Kidney capillary endothelial cell (primary cell): ENCODE measurements at places on chromosomes 6 and 20.

- DNase-seq, result no peak
Observed at GRCh38 chr6:16329233-16329632, 90.8 kb downstream of the GMPR start.

DNA sequence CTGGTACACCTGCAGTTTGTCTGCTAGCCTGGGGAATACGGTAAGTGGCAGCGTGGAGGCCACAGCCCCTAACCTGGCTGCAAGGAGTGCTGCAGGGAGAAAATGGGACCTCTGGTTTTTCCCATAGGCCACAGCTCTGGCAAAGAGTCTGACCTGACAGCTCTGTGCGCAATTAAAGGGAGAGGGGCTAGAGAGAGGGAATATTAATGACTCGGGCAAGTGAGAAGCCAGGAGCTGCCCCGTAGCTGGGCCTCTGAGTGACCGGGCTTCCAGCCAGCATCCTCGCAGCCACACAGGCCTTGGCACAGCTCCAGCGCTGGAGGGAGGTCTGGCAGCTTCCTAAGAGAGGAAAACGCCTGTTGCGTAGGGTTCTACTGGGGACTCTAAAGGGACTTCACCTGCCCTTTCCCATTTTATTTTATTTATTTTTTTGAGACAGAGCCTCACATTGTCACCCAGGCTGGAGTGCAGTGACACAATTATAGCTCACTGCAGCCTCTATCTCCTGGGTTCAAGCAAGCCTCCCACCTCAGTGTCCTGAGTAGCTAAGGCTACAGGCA is 18.2 kb upstream of the OCSTAMP start:
- DNase-seq, result no peak

- no peak for DNase-seq
Observed at GRCh38 chr20:63083831-63084562, 77.2 kb upstream of the BHLHE23 start.

- no peak for DNase-seq
Observed at GRCh38 chr6:134436950-134437349, 119.0 kb upstream of the SGK1 start.

GRCh38 chr20:35451295-35451694 is 4.1 kb upstream of the CEP250 start:
- no peak for DNase-seq

- peak; percentile 33 for DNase-seq
Observed at GRCh38 chr6:29723262-29723665, at the start of gene HLA-F. Gene HLA-F, plus strand, starts transcription at chr6:29723434. Its CDS starts 30 bp downstream, at chr6:29723464.
